ENCODE measurements at places on chromosomes 3 and 15.
A peak's percentile ranks its signal among the peaks of the same experiment; 100 is the strongest.

GRCh38 chr3:146581951-146582467 lies 23.1 kb downstream of the PLSCR5 start:
- DNase-seq, result no peak

- DNase-seq, result no peak
These were observed 53.8 kb downstream of the GASK1A start for GRCh38 chr3:43032646-43033628.

DNA sequence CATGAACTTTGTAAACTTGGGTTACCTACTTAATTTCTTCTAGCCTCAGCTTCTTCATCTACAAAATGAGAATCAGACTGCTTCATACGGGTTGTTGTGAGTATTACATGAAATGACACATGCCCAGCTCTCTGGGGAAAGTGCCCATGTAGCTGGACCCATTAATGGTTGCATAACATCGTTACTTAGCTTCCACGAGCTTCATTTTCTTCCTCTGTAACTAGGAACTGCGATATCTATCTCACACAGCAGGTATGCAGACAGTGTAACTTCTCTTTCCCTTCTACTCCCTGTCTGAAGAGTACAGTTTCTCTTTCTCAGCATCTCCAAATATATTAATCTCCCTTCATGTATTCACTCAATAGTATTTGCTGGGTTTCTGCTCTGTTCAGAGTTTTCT lies 37.9 kb upstream of the DLG1 start:
- DNase-seq, result no peak

DNA sequence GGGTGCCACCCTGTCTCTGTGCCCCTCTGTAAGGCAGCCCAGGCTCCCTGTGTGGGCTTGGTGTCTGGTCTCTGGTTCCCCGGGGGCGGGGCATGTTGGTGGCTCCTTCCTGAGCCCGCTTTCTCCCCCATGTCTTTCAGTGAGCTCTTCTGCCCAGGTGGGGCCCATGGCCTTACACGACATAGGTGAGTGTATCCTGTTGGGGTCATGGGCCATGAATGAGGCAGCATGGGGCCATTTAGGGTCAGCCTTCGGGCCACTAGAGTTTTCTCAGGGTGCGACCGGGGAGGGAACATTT lies 195.1 kb downstream of the UBE3A start:
- no peak for DNase-seq

DNA sequence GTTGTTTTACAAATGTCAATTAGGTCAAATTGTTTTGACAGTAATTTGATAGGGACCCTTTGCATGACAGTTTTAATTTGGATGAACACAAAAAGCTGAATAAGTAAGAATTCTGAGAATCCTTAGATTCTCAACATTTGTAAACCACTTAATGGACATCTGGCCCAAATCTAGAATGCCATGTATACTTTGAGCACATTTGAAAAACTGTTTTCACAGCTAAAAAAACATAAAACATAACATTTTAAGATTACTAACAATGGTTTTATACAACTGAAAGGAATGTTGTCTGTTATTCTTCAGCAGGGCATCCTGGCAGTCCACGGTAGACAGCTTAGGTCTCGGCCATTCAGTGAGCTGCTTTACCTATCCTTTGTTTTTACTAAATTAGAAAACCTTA lies 34.5 kb upstream of the TM2D3 start:
- no peak for DNase-seq

- peak; percentile 17 for DNase-seq
These were observed 43.4 kb downstream of the HCN4 start for GRCh38 chr15:73325191-73325861.

- no peak for DNase-seq
These were observed 1.4 kb downstream of the MAP6D1 start for GRCh38 chr3:183823963-183824362.

DNA sequence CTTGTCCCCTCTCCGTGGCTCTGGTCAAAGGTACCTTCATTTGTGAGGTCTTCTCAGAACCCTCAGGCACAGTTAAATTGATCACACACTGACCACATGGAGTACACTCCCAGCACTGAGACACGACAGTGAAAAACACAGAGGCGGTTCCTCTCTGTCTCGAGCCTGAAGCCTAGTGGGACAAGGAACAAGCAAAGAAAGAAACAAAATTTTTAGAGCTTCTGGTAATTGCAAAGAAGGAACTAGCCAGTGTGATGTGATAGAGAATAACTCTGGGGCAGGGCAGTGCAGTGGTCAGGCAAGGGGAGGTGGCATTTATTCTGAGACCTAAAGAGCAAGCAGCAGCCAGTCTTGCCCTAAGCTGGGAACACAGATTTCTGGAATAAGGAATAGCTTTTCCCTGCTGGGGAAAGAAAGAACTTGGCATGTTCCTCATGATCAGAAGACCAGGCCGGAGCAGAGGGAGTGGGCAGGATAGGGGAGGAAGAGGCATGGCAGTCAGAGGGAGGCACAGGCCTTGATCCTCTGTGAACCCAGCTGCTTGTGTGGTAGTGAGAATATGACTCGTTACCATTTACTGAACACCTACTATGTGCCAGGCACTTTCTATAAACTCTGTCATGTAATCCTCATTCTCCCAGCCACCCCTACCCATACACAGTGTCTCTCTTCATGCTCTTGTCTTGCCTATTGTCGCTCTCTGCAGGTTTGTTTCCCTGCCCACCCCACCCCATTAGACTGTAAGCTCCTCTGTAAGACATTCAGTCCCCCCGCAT lies 262.3 kb upstream of the HES1 start:
- no peak for DNase-seq

- no peak for DNase-seq
These were observed 10.8 kb downstream of the ASB7 start for GRCh38 chr15:100613208-100613607.

DNA sequence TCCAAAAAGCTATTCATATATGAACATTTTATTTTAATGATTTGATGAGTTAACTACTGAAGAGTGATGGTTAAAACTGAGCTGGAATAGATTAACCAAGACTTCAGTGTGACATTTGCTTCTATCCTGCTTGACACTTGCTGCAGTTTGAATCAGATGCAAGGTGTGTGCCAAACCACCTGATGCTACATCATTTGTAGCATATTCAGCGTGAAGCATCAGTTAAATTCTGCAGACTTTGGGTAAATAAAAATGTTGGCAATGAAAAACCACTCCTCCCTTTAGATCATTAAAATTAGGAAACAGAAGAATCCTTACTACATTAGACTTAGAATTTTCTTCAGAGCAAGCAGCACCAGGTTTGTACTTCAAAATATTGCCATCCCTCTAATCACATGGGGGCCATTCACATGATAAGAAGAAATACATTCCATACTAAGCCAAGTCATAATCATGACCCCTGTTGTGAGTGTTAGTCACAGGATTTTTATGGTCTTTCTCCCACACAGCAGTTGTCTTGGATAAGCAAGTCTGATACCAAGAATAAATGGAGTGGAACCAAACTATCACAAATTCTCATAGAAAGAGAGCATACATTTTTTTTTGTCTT lies 160.7 kb upstream of the TNIK start:
- no peak for DNase-seq

DNA sequence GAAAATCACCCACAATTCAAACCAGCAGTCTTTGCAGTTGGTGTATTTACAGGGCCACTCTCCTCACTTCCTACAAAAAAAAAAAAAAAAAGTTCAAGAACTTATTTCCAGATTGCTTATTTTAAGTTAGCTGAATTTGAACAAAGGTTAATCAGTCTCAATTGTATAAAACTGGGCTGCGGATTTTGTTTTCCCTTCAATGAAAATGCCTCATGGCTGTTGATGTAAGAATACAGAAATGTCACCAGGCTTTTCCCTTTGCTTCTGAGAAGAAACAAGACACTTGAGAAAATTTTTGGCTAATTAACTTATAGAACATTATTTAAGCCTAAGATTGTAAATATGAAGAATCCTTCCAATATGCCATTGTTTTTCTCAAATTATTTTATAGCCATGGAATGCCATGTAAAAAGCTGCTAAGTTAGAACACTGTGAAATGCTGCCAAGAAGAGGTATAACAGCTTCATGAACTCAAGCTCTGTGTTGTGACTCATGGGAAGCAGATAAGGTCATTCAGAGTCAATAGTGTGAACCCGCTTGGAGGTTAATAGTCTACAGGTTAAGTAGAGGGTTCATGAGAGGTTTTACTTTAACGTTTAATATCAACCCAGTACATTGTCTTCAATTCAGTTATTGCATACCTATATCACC lies 84.3 kb upstream of the ABI3BP start:
- no peak for DNase-seq

DNA sequence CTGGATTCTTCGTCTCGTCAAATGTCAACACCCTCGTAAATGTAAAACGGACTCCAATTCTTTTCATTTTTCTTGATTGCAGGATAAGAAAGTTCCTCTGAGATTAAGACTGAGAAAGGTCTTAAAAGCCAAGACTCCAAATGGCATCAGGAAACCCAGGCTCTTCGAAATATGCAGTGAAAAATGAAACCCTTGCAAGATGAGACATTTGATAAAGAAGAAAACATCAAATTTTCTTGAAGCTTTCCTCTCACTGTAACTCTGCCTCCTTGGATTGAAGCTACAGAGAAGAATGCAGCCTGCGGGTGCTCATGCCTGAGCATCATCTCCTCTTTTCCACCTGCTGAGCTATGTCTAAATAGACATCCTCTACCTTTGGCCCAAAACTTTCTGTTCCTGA lies 342.4 kb upstream of the THBS1 start:
- DNase-seq, result no peak

DNA sequence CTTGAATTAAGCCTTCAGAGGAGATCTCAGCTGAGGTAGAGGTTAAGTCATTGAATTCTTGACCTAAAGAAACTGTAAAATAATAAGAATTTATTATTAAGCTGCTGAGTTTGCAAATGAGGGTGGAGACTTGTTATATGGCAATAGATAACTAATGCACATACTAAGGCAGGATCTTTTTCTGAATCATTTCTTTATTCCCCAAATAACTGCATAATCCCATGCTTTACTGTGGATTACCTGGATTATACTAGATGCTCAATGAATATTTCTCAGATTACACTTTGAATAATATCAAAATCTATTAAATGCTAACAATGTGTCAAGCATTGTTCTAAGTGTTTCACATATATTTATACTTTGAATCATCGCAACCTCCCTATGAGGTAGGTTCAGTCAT lies 532.5 kb downstream of the NAALADL2 start:
- DNase-seq, result no peak

All from urothelium cell line (cell line).